Activated T-cell treated with anti-CD3 and anti-CD28 coated beads, Interleukin-2, amount 50 U/mL, for 72 hours (primary cell): ENCODE measurements at places on chromosomes 5 and 9. TPM values are rescaled to one million over a fixed set of nuclear protein-coding genes. Genes with fewer than 3 reads are reported as not detected.

- no peak for DNase-seq
These were observed 4.0 kb downstream of the LCN2 start for GRCh38 chr9:128153060-128153946.

DNA sequence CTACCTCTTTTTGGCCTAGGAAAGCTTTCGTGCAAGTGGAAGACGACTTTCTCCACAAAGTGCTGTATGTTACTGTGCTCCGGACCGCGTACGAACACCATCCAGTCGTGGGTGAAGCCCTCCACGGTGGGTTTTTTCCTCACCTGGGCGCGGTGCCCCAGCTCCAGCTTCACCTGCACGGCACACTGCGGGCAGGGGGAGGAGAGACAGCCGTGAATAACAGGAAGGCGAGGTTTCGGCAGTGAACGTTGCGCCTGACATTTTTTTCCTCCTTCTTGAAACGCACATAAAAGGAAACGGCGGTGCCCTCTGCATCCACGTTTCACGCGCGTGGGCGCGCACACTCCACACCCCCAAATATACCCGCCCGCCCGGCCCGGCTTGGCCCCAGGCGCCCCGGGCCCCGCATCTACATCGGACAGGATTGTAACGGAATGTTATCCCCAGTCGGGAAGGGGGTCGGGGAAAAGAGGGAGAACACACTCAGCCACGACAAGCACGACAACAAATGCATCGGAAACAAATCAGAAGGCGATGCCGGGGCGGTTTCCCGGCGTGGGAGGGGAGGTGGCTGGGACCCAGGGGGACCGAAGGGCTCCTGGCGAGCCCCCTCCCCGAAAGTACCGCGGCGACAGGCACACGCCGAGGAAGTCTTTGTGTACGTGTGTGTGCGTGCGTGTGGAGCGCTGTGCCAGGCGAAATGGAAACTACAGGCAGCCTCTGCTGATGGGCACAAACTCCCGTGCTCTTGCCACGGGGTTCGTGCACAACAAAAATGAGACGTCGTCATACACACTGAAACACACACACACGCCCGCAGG, 1.4 kb downstream of the MLLT3 start:
- peak; percentile 64 for DNase-seq

- DNase-seq = no peak
These were observed 424.1 kb upstream of the CD180 start for GRCh38 chr5:67620424-67621397.

- peak; percentile 73 for DNase-seq
These were observed at the start of gene TOR4A for GRCh38 chr9:137277329-137278041. TSS of gene TOR4A (plus strand) at chr9:137277726. CDS start at chr9:137278690, 964 bp downstream.

- no peak for DNase-seq
These were observed 135.2 kb downstream of the PCSK1 start for GRCh38 chr5:96297867-96298266.

GRCh38 chr5:149854866-149855265, 89.7 kb downstream of the PDE6A start:
- no peak for DNase-seq

DNA sequence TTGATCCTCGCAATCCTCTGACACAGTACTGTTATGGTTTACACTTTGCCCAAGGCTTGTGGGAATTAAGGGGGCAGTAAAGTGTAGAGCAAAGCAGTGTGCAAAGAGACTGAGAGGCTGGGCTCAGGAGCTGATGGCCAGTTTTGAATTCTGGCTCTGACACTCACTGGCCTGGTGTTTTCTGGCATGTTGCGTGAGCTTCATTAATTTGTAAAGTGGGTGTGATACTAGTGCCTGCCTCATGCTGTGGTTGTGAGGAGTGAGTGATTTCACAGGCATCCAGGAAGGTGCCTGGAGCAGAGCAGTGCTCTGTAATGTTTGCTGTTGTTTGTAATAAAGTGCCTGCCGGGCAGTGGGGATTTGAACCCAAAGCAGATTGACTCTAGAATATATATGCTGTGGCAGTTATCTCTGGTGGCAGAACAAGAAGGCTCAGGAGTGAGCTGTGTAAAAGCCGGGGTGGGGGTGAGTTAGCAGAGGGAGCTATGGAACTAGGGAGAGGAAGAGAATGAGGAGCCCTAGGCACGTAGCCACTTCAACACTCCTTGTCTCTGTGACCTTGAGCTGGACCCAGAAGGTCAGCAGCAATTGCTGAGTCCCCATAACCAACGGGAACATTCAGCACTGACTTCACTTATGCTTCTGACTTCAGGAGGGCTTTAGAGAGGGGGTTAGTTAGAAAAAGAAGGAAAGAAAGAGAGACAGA, 108.5 kb downstream of the DOCK2 start:
- DNase-seq = no peak

GRCh38 chr5:127697894-127698600, 5.1 kb upstream of the CCDC192 start:
- no peak for DNase-seq

- peak; percentile 81 for DNase-seq
These were observed 2.3 kb upstream of the TNIP1 start for GRCh38 chr5:151083081-151083676.

DNA sequence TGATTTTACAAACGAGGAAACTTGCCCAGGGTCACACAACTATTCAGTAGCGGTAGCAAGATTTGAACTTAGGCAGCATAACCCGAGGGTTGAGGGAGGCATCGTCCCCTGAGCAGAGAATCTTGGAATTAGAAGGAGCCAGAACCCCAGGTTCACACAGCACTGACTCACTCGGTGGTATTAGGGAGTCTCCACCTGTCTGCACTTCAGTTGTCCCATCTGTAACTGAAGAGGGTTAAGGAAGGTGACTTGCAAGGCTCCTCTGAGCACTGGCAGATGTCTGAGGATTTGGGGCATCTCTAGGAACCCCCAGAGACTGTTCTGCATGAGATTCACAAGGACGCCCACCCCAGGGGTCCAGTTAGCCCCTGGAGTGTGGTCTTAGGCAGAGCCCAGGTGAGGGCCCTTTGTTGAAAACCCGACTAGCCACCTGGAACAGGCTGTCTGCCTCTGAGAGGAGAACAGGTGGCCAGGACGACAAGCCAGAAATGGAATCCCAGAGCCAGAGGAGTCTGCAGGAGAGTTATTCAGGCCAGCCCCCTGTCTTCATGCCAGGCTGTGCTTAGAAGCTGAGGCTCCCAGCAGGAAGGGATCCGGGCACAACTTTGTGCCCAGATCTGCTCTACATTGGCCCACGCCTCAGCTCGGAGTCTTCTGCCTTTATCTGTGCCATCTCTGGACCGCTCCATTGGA, 50.0 kb upstream of the ORM1 start:
- DNase-seq = no peak

- DNase-seq = no peak
These were observed 90.3 kb upstream of the EGFLAM start for GRCh38 chr5:38168029-38168428.

DNA sequence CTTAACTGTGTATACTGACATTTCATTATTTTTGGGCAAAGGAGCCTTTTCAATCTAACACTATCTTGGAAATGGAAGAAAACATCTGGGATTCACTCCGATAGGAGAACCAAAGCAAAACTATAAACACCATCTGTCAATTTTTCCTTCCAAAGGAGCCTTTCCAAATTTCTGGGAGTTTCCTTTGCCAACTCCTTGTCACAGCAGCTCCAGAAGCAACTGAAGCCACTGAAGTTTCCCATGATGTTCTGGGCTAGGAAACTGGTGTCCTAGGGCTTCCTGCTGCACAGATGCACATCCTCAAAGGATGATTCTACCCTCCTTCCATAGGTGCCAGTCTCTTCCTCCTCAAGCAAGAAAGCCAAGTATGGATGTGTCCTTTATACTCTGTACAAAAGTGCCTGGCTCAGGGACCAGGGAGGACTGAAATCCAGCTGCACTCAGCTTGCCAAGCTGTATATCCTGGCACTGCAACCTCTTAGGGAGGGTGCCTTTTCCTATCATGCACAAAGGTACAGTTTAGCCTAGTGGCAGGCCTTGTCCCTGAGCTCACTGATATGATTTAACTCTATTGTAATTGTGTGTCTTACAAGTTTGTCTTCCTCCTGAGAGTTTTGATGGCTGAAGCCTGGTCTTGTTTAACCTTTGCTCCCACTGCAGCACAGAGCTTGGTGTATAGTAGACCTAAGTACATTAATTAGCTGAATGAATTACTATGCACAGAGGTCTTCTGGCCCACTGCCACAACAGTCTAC, 8.4 kb upstream of the UBAP1 start:
- DNase-seq = no peak

- no peak for DNase-seq
These were observed 58.0 kb downstream of the UBE2QL1 start for GRCh38 chr5:6506611-6507010.

GRCh38 chr5:147648597-147648996, 133.9 kb downstream of the JAKMIP2 start:
- DNase-seq = no peak

GRCh38 chr9:81119591-81119990, 569.8 kb downstream of the TLE1 start:
- no peak for DNase-seq

- DNase-seq = no peak
These were observed 941 bp downstream of the XPA start for GRCh38 chr9:97695995-97696802.

DNA sequence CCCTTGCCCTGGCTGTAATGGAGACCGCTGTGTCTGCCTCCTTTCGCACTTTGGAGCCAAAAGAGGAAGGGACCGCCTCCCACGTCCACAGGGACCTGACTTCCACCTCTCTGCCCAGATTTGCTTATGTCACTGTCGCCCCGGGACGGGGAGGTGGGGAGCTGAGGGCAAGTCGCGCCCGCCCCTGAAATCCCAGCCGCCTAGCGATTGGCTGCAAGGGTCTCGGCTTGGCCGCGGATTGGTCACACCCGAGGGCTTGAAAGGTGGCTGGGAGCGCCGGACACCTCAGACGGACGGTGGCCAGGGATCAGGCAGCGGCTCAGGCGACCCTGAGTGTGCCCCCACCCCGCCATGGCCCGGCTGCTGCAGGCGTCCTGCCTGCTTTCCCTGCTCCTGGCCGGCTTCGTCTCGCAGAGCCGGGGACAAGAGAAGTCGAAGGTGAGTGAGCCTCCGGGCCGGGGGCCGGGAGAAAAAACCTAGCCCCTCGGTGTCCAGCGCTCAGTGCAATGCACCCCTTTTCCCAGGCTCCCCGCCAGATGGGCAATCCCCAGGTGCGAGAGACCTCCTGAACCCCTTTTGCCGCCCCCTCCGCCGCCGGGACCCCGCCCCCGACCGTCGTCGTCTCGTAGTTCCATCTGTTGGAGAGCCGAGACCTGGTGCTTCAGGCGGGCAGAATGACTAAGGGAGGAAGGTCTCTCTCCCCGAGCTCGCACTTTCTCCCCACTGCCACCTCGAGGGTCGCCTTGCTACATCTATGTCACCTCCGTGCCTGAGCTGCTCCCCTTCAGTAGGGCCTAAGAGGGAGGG, at the start of gene GPX3:
Gene GPX3, plus strand, starts transcription at position 288 of the 807 bp plus-strand sequence. Its CDS starts 64 bp downstream, at position 352.
- DNase-seq = peak; percentile 29

- no peak for DNase-seq
These were observed 30.5 kb downstream of the TLR4 start for GRCh38 chr9:117734523-117735314.

GRCh38 chr9:80175286-80176150, 603.8 kb downstream of the TLE4 start:
- DNase-seq = peak; percentile 3

DNA sequence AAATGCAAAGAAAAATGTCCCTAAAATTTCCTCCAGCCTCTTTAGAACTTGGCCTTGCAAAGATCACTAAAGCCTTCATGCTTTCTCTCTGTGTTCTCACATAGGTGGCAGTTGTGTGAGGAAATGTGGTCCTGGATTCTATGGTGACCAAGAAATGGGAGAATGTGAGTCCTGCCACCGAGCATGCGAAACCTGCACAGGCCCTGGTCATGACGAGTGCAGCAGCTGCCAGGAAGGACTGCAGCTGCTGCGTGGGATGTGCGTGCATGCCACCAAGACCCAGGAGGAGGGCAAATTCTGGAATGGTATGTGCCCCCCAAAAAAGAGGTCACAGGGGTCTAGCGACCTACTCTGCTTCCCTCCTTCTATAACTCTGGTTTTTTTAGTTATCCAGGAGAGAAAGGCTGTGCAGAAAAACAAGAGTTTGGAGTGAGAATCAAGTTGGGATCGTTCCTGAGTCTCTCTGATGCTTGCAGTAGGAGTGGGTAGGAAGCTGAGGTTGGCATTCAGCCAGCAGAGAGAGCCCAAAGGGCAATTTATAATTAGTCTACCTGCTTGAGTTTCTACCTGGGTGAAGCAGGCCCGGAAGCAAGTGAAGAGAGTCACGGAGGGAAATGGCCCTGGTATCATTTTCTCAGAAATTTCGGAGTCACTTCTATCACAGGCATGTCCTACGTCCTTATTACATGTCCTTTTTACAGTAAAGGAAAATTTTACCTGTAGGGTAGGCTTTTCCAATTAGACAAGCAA, 97.5 kb downstream of the RFK start:
- DNase-seq = no peak

DNA sequence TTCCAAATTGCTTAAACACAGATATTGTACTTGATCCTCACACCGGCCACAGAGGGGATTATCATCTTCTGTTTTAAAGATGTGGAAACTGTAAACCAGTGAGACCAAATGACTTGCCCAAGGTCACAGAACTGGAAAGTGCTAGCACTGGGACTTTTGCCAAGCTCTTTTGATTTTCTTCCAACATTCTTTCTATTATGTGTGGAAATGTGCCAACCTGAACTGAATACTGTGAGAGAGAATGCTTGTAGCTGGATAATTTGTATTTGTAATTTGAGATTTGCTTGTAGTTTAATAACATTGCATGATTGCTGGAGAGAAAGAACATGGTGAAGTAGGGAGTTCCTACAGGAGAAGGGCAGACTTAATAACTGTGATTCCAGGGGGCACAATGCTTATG, 977.9 kb upstream of the NUDT12 start:
- DNase-seq = no peak

DNA sequence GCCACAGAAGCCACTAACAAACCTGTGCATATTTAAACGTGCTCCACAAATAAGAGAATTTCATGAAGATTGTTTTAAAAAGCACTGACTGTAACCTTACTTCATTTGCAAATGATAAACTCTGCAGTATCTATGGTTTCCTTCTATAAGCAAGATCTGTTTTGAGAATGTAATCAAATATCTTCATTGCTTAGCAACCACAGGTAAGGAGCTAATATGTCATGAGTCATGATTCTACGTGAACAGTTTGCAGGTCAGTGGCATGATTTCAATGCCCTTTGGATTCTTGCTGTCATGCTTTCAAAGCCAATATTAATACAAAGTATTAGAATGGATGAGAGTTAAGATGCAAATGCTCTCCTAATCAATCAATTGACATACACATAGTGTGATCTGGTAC, 325.0 kb downstream of the EDIL3 start:
- no peak for DNase-seq

- DNase-seq = no peak
These were observed 22.3 kb upstream of the NFIB start for GRCh38 chr9:14336244-14336643.

GRCh38 chr5:52867809-52868208, 80.1 kb downstream of the ITGA1 start:
- no peak for DNase-seq

ZNF622 gene
- total RNA-seq = 40.0 TPM

TEX48 gene
- total RNA-seq = 1.4 TPM

ACER2 gene
- 2.8 TPM for total RNA-seq

C5orf15 gene
- 21.8 TPM for total RNA-seq

CCDC183 gene
- 0.46 TPM for total RNA-seq

MARCHF11 gene
- total RNA-seq = not detected

SLC28A3 gene
- 1.5 TPM for total RNA-seq

SURF1 gene
- 33.4 TPM for total RNA-seq

AHRR gene
- 56.0 TPM for total RNA-seq

KCNV2 gene
- total RNA-seq = not detected

TMEM161B gene
- 27.2 TPM for total RNA-seq

UAP1L1 gene
- 13.6 TPM for total RNA-seq

LHX2 gene
- not detected for total RNA-seq
